ENCODE measurements at places on chromosomes 7 and 10.

GRCh38 chr10:127464561-127464960 is 84.5 kb upstream of the NPS start:
- DNase-seq: no peak

GRCh38 chr10:12638103-12638502 is 288.8 kb downstream of the CAMK1D start:
- no peak for DNase-seq

GRCh38 chr10:93438613-93439253 is 43.4 kb downstream of the MYOF start:
- no peak for DNase-seq

GRCh38 chr10:100826983-100827818 is 81.8 kb downstream of the PAX2 start:
- no peak for DNase-seq

DNA sequence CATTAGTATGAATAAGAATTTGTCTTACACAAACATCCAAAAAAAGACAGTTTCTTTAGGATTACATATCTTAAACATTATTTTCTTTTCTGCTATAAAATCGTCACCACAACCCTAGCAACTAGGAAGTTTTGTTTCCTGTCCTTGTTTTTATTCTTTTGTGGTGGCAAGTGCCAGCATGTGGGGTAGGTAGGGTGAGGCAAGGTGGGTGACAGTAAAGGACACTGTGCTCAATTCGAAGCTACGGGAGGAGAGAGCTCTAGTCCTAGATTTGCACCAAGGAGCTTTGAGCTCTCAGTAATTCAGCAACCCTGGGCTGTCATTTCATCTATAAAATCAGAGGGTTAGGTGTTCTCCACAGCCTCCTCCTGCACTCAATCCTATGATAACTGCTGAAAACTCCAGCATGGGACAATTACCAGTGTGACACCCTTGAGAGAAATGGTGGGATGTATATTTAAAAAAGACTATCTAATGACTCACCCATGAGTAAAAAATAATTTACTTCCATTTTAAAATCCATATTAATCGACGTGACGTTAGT is 187.1 kb downstream of the FAM107B start:
- DNase-seq: no peak

- DNase-seq: no peak
Measured at GRCh38 chr10:69789164-69789576, 12.5 kb upstream of the COL13A1 start.

DNA sequence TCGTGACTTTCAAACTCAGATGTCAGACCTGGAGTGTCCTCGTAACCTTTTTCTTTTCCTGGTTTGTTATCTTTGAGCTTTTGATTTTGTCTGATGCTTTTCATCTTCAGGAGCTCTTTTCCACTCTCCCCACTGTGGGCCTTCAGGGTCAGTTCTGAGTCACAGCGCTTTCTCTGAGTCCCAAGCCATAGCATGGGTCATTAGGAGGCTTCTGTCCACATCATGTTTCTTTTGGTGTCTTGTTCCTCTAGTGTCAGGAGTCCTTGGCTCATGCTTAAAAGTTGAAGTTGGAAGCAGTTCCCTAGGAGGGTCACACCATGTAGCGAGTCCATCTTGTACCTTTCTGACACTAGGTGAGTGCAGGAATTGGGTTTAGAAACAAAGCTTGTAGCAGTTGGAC is 40.3 kb downstream of the DAGLB start:
- DNase-seq: no peak

DNA sequence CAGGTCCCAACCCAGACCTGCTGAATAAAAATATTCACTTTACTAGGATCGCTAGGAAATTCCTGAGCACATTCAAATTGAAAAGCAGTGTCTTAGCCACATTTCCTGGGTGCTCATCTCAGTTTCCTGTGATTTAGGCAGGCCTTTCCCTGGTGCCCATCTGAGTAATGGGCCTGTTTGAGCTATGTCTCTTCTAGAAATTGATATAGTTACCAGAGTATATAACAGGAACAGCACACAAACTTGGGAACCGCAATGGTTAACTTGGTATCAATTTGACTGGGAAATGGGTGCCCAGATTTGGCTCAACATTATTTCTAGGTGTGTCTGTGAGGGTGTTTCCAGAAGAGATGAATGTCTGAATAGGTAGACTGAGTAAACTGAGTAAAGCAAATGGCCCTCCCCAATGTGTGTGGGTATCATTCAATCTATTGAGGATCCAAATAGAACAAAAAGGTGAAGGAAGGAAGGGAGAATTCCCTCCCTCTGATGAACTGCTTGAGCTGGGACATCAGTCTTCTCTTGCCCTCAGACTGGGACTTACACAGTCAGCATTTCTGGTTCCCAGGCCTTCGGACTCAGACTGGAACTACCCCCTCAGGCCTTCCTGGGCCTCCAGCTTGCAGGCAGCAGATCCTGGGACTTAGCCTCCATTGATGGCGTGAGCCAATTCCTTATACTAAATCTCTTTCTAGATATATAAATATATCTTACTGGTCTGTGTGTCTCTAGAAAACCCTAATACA is 99.1 kb downstream of the CCDC71L start:
- DNase-seq: no peak

- DNase-seq: no peak
Measured at GRCh38 chr7:16034353-16034752, 347.9 kb upstream of the MEOX2 start.

- no peak for DNase-seq
Measured at GRCh38 chr10:126673565-126673964, 3.1 kb upstream of the C10orf90 start.

DNA sequence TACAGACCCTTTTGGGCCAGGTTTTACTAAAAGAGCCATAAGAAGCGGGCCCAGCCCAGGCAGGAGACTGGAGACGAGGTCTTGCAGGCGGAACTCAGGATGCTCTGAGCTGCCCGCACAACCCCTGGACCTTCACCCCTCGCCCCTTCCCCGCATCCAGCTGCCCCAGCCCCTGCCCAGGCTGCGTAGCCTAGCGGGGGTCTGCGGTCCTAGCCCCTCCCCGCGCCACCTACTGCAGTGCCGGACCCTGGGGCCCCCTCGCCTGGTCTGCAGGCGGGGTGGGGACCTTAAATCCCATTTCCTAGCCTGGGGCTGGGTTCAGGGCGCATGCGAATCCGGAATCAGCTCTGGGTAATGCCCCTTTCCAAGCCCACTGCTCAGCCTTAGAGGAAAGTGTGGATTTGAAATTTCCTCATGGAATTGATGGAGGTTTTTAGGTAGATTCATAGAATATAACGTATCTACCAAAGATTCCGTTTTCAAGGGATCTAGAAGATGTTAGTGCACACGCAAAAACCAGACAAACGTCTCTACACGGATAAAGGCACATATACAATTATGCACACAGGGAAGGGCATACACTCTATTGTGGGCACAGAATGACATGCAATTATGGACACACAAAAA is 546 bp upstream of the HOXA3 start:
- no peak for DNase-seq

DNA sequence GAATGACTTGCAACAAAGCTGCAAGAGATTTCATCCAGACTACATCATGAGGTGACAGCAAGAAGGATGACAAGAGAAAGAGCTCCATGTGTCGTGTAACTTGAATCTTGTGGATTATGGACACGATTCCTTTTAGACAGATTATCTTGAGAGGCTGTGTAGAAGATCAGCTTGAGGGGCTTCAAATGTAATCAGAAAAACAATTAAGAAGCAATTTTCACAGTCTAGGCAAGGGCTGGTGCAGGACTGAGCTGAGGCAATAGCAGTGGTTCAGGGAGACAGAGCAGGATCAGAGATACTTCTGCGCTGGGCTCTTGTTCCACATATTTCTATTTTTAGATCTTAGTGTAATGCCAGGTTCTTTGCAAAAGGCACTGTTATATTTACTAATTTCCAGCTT is 253.0 kb upstream of the COBL start:
- DNase-seq: no peak

- DNase-seq: no peak
Measured at GRCh38 chr10:69407621-69408301, 9.0 kb downstream of the TACR2 start.

- no peak for DNase-seq
Measured at GRCh38 chr10:50512743-50513416, 110.9 kb downstream of the SGMS1 start.

DNA sequence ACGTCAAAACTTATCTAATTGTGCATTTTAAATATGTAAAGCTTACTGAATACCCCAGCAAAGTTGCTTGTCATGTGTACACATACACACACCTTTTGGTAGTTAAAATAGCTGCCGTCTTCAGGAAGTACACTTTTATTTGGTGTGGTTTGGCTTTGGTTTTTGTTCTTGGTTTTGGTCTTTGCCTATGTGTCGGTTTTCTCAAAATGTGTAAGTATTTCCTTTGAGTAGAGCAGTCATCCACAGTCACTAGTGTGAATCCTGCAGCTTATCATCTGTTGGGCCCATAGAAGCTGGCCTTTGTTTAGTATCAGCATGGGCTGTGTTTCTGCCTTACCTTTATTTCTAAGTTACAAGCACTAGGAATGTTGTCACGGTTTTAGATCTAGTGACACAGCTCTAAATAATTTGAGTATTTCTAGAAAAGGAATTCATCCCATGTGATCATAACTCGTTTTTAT is 35.3 kb downstream of the NET1 start:
- DNase-seq: no peak

GRCh38 chr10:28111712-28112111 is 112.8 kb upstream of the ODAD2 start:
- DNase-seq: no peak

DNA sequence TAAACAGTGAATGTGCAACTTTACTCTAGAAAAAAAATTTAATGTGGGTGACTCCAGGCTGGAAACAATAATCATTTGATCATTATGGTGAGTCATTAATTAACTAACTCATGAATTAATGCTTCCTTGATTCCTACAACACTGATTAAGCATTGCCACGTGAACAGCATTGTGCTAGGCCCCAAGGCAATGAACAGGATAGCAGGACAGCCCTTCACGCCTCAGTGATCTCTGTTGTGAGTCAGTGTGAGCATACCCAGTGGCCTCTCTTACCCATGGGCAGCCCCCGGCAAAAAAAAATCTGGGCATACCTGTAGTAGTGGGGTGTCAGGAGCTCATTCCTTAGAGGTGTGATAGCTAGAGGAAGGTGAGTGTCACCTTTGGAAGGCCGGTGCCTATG is 76.0 kb downstream of the DENND2A start:
- DNase-seq: no peak

GRCh38 chr7:111953611-111954010 is 252.6 kb downstream of the DOCK4 start:
- no peak for DNase-seq

GRCh38 chr7:88106434-88106833 is 113.4 kb downstream of the SRI start:
- no peak for DNase-seq

GRCh38 chr10:61749291-61749690 is 86.6 kb downstream of the CABCOCO1 start:
- DNase-seq: no peak

DNA sequence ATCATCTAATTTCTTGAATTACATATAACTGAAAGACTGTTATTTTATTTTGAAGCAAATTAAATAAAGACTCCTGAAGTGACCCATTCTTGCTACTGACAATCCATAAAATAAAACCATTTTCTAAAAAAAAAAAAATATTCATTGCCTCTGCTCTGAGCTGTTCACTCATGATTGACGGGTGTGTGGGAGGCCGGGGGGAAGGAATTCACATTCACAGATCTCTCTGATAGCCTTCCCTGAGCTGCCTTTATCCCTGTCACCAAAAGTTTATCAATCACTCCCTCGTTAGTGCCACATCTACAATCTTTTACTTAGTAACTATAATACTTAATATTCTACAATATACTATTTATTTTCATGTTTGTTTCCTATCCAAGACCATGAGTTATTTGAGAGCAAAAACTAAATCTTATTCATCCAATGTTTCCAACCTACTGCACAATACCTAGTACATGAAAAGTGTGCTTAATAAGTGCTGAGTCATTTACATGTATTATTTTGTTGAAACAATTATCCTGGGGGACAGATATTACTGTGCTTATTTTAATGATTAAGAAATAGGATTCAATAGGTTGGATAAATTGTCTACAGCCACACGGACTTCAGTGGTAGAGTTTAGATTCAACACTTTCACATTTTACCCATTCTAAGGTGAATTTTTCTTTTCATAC is 618.7 kb downstream of the PHTF2 start:
- no peak for DNase-seq
